ENCODE measurements at places on chromosomes 3 and 15. TPM values are rescaled to one million over a fixed set of nuclear protein-coding genes. Genes with fewer than 3 reads are reported as not detected.

Gene XCR1
- 0.26 TPM for total RNA-seq

Gene DUOXA2
- not detected for total RNA-seq

Gene SFMBT1
- 17.2 TPM for total RNA-seq

Gene C3orf49
- not detected for total RNA-seq

Gene NMNAT3
- 4.6 TPM for total RNA-seq

Gene STAB1
- 152 TPM for total RNA-seq

Gene MLF1
- total RNA-seq, result 7.1 TPM
